ENCODE measurements at places on chromosomes 3 and 15. TPM values are rescaled to one million over a fixed set of nuclear protein-coding genes. Genes with fewer than 3 reads are reported as not detected.

Gene ZNF35
- polyA plus RNA-seq: 20.3 TPM

DNA sequence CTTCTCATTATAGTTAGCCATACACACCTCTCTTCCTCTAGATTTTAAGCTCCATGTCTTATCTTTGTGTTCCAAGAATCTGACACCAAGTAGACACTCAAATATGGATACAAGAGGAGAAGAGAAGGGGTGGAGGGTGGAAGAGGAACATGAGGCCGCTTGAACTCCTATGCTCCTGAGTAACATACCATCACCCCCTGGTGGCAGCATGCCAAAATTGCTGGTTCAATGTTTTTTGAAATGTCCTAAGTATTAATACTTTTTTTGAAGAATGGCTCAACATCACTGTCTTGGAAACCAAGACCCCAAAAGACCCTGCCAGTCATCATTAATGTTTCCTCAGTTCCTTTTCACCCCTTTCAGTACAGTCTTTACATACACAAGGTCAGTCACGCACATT is 71.8 kb upstream of the HACD2 start:
- no peaks in the 10 kb centered on the region for H3K36me3 ChIP-seq
- H3K4me3 ChIP-seq: no peak overlapping the region
- H3K27ac ChIP-seq: peak overlapping the region; percentile 22
- no peaks in the 10 kb centered on the region for H3K27me3 ChIP-seq
- no peak for DNase-seq

DNA sequence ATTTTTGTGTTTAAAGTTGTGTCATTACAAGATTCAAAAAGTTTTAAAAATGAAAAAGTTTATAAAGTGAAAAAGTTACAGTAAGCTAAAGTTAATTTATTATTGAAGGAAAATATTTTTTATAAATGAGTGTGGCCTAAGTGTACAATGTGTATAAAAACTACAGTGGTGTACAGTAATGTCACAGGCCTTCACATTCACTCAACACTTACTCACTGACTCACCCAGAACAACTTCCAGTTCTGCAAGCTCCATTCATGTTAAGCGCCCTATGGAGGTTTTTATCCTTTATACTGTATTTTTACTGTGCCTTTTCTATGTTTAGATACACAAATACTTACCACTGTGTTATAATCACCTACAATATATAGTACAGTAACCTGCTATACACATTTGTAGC is 76.3 kb downstream of the DTWD1 start:
- H3K4me3 ChIP-seq: no peak overlapping the region
- no peaks in the 10 kb centered on the region for H3K36me3 ChIP-seq
- no peak overlapping the region for H3K27ac ChIP-seq

DNA sequence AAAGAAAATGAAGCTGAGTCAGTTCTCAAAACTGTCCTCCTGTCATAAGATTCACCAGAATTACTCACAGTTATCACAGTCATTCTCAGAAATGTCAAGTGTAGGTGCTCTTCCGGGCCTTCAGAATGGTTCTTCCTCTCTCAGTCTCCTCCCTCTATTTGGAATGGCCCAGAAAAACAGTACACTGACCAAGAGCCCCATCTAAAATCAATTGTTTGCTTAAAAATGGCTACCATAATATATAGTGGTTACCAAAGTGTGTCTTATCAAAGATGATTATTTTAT is 99.8 kb downstream of the MECOM start:
- no peak for DNase-seq
- no peak overlapping the region for H3K27ac ChIP-seq
- H3K4me3 ChIP-seq: no peak overlapping the region
- H3K27me3 ChIP-seq: no peaks in the 10 kb centered on the region
- H3K36me3 ChIP-seq: no peaks in the 10 kb centered on the region
- H3K4me1 ChIP-seq: no peaks in the 10 kb centered on the region

DNA sequence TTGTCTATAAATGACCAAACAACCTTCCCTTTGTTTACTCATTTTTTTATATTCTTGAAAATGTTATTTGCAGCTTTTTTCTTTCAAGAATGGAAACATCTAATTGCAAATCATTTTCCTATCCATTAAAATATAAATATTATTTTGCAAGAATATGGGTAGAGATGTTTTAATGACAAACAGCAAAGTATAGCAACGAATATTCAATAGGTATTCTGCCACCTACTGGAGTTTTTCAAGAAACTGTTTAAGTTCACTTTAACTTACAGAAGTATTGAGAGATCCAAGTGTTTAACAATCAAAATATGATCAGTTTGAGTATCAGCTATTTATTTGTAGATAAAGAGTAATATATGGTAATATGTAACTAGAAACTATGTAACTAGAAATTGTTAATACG is 6.9 kb upstream of the EOGT start:
- no peaks in the 10 kb centered on the region for H3K4me1 ChIP-seq
- no peaks in the 10 kb centered on the region for H3K27me3 ChIP-seq
- H3K36me3 ChIP-seq: no peaks in the 10 kb centered on the region

DNA sequence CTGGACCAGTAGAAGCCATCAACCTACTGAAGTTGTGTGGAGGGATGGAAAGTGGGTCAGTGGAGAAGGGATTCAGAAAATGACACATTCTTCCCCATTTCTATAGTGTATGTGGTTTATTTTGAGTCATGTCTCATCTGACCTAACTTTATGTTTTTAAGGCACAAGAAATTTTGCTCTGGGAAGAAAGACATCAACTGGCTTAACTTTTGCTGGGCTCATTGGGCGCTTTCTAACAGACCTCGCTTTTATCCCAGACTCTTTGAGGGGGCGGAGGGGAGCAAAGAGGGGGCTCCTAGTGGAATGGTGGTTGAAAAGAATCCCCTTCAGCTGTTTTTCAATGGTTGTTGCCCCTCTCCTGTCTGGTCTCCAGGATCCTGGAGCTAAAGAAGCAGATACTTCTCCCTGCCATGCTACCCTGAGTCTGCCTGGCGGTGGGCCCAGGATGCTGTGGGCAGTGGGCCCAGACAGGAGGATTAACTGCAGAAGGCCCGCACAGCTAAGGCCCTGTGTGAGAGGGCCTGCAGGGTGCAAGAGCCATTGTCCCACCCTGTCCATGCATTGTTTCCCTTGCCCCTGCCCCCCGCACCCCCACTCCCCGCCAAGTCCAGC is 14.5 kb downstream of the CSRNP1 start:
- no peak for DNase-seq
- H3K4me3 ChIP-seq: no peak overlapping the region
- no peaks in the 10 kb centered on the region for H3K27me3 ChIP-seq
- no peak overlapping the region for H3K27ac ChIP-seq

Gene SIDT1
- 5.0 TPM for polyA plus RNA-seq

DNA sequence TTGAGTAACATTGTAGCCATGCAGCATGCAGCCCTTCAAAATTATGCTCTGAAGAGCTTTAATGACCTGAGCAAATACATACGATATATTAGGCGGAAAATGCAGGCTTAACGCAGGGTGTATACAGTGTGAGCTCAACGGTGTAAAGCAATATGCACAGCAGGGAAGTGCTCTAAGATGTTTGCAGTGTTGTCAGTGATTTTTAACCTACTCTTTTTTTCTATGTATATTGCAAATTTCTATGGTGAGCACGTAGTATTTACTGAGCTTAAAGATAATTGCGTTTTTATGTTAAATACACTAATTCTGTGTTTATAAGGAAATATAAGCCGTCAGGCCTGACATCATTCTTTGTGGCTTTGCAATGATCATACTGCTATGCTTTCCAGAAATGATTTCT is 42.1 kb downstream of the DGKG start:
- no peak overlapping the region for H3K27ac ChIP-seq
- H3K36me3 ChIP-seq: no peaks in the 10 kb centered on the region
- DNase-seq: no peak

GRCh38 chr15:29410338-29410737 is 140.7 kb upstream of the NSMCE3 start:
- no peak overlapping the region for H3K27ac ChIP-seq
- H3K36me3 ChIP-seq: no peaks in the 10 kb centered on the region
- H3K4me1 ChIP-seq: peaks cover 6% of the 10 kb centered on the region
- no peak for DNase-seq
- H3K4me3 ChIP-seq: no peak overlapping the region

Gene CFAP44
- polyA plus RNA-seq: 14.1 TPM

DNA sequence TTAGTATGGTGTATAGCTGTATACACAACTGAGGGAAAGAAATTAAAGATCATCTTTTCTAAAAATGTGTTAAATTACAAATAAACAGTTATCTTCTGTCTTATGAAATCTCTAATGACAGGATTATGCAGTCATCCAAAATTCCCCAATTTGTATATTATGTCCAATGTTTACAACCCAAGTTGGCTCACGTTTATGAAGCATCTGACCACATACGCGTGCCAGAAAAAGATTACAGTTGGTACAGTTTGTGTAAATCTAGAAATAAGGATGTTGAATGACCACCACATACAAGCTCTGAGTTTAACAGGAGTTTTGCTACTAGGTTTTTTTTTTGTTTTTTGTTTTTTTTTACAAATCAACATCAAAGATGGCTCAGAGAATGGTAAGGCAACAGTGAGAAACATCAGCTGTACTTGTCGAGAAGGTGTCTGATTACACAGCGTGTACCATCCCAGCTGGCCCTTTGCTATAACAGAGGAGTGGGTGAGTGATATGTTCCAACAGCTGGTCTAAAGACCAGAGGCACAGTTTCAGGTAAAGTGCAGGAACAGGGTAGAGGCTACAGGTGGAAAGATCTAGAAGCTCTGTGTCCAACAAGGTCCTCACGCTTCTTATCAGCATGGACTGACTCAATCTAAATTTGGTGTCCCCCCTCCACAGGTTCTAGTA is 47.1 kb downstream of the USF3 start:
- DNase-seq: no peak
- H3K4me1 ChIP-seq: no peaks in the 10 kb centered on the region
- no peak overlapping the region for H3K4me3 ChIP-seq
- H3K36me3 ChIP-seq: no peaks in the 10 kb centered on the region
- no peak overlapping the region for H3K27ac ChIP-seq
- no peaks in the 10 kb centered on the region for H3K27me3 ChIP-seq

Gene TRIM71
- 9.9 TPM for polyA plus RNA-seq

- no peak overlapping the region for H3K27ac ChIP-seq
- H3K36me3 ChIP-seq: no peaks in the 10 kb centered on the region
- H3K4me3 ChIP-seq: no peak overlapping the region
- H3K27me3 ChIP-seq: no peaks in the 10 kb centered on the region
Measured at GRCh38 chr15:29143293-29143692, 126.3 kb downstream of the NSMCE3 start.

GRCh38 chr3:89059211-89059925 is 48.1 kb upstream of the EPHA3 start:
- no peak for DNase-seq
- no peaks in the 10 kb centered on the region for H3K4me1 ChIP-seq
- no peaks in the 10 kb centered on the region for H3K27me3 ChIP-seq
- H3K4me3 ChIP-seq: no peak overlapping the region
- H3K27ac ChIP-seq: no peak overlapping the region

- no peak overlapping the region for H3K4me3 ChIP-seq
- no peaks in the 10 kb centered on the region for H3K27me3 ChIP-seq
- H3K4me1 ChIP-seq: no peaks in the 10 kb centered on the region
- DNase-seq: no peak
Measured at GRCh38 chr15:71792521-71792920, 17.8 kb upstream of the NR2E3 start.

Gene TAGLN3
- polyA plus RNA-seq: not detected

Gene UROC1
- 0.34 TPM for polyA plus RNA-seq

- no peaks in the 10 kb centered on the region for H3K36me3 ChIP-seq
- no peak for DNase-seq
- no peaks in the 10 kb centered on the region for H3K27me3 ChIP-seq
- no peaks in the 10 kb centered on the region for H3K4me1 ChIP-seq
Measured at GRCh38 chr3:182500289-182500688, 293.0 kb upstream of the ATP11B start.

DNA sequence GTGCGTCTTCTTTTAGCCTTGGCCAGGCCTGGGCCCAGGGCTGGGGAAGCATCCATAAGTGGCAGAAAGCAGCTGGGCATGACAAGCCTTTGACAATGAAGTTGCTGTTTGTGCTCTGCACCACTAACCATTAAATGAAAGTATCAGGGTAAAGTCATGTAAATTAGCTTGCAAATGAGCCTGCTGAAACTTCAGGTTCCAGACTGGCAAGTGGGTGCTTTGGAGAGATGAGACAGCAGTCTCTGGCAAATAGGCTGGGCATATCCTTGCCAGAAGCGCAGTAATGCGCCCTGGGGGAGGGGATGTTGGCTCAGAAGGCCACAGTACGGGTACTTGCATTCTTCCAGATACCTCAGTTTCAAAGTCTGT is 40.7 kb downstream of the RAB6B start:
- H3K27ac ChIP-seq: no peak overlapping the region
- DNase-seq: no peak
- no peak overlapping the region for H3K4me3 ChIP-seq
- no peaks in the 10 kb centered on the region for H3K27me3 ChIP-seq
- no peaks in the 10 kb centered on the region for H3K4me1 ChIP-seq

DNA sequence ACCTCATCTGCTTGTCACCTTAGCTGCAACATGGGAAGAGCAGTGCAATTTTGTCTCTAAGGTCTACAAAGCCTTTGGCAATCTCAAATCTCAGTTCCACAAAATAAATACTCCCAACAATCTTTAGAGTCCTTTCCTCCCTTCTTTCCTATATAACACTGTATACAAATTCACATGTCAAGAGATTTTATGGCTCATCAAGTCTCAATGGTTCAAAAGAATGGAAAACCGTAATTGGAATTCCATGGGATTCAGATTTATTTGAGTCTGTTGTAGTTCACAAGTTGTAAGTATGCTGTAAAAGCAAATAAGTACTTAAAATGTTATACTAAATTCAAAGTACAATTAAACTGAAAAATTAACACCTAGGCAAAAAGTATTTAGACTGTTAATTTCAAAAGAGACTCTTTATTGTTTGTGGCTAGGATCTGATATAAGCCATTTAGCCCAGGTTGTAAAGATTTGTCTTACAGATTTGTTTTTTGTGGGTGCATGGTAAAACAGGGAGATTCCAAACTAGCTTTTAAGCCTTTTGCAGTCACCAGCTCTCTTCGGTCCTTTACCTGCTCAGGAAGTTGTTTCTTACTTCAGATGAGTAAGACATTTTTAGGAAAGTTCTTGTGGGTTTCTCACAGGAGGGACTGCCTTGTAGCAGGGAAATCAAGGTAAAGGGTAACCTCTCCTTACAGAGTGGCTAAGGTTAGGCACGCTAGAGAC is 50.1 kb downstream of the CMSS1 start:
- H3K4me1 ChIP-seq: peaks cover 44% of the 10 kb centered on the region
- H3K27ac ChIP-seq: peak overlapping the region; percentile 60
- no peaks in the 10 kb centered on the region for H3K36me3 ChIP-seq
- no peak for DNase-seq
- H3K4me3 ChIP-seq: no peak overlapping the region
- no peaks in the 10 kb centered on the region for H3K27me3 ChIP-seq

DNA sequence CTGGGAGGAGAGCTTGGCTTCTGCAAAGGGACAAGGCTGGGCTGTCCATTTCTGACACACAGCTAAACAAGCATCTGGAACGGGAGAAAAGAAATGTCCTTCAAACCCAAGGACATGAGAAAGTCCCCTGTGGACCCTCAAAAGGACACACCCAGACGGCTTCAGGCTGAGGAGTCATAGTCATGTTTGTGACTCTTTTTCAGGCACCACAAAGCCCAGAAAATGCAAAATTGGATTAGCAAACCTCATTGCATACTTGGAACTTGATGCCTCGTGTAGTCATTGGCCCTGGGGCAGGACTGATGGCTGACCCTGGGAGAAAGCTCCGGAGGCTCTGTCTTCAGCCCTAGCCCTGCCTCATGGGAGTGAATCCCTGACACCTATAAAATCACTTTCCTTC is 21.5 kb downstream of the FAM174B start:
- DNase-seq: no peak
- no peaks in the 10 kb centered on the region for H3K27me3 ChIP-seq
- H3K4me3 ChIP-seq: no peak overlapping the region
- no peaks in the 10 kb centered on the region for H3K4me1 ChIP-seq

GRCh38 chr15:48888191-48888590 is 10.3 kb downstream of the EID1 start:
- no peak for DNase-seq
- H3K27me3 ChIP-seq: no peaks in the 10 kb centered on the region
- no peaks in the 10 kb centered on the region for H3K36me3 ChIP-seq
- peaks cover 5% of the 10 kb centered on the region for H3K4me1 ChIP-seq
- no peak overlapping the region for H3K27ac ChIP-seq
- H3K4me3 ChIP-seq: no peak overlapping the region
